ENCODE measurements at places on chromosomes 5 and 9. TPM values are rescaled to one million over a fixed set of nuclear protein-coding genes. Genes with fewer than 3 reads are reported as not detected.

GRCh38 chr9:111451570-111451969, 32.6 kb downstream of the ECPAS start:
- no peaks in the 10 kb centered on the region for H3K27me3 ChIP-seq
- H3K36me3 ChIP-seq, result no peaks in the 10 kb centered on the region
- H3K4me3 ChIP-seq, result no peak overlapping the region
- peaks cover 22% of the 10 kb centered on the region for H3K4me1 ChIP-seq

GRCh38 chr9:80806671-80807070, 882.7 kb downstream of the TLE1 start:
- no peaks in the 10 kb centered on the region for H3K27me3 ChIP-seq
- no peaks in the 10 kb centered on the region for H3K36me3 ChIP-seq
- H3K4me1 ChIP-seq, result no peaks in the 10 kb centered on the region
- no peak overlapping the region for H3K27ac ChIP-seq
- H3K4me3 ChIP-seq, result no peak overlapping the region

DNA sequence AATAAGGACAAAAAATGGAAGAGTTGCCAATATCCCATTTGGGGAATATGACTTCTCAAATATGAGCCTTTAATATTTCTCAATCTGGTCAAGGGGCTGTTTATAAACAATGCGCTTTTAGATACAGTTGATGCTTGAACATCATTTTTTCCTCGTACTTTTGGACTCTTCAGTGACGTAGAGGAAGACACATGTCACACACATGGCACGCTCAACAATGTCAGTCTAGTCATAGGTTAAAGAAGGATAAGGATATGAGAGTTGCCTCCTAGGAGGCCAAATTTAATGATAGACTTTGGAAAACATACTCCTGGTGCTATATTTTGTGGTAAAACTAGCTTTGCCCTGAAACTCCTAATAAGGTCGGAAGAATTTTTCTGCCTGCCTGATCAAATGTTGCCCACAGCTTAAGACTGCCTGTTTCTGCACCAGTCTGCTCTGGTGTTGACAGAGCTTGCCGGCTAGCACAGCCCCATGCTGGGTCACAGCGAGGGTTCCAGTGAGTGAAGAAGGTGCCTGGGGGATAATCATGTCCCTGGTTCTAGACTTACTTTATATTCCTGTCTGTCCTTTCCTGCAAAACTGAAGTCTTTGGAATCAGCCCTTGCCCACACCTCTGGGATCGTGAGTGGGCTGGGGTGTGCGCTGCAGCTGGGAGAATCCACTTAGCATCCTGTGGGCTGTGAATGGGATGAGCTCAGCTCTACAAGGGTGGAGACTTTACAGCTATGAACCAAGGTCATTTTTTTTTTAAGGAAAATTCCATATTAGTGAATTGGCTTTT, 230.8 kb upstream of the IRX4 start:
- H3K36me3 ChIP-seq, result no peaks in the 10 kb centered on the region
- H3K27ac ChIP-seq, result no peak overlapping the region
- no peaks in the 10 kb centered on the region for H3K4me1 ChIP-seq
- peak; percentile 64 for DNase-seq
- no peak overlapping the region for H3K4me3 ChIP-seq

DNA sequence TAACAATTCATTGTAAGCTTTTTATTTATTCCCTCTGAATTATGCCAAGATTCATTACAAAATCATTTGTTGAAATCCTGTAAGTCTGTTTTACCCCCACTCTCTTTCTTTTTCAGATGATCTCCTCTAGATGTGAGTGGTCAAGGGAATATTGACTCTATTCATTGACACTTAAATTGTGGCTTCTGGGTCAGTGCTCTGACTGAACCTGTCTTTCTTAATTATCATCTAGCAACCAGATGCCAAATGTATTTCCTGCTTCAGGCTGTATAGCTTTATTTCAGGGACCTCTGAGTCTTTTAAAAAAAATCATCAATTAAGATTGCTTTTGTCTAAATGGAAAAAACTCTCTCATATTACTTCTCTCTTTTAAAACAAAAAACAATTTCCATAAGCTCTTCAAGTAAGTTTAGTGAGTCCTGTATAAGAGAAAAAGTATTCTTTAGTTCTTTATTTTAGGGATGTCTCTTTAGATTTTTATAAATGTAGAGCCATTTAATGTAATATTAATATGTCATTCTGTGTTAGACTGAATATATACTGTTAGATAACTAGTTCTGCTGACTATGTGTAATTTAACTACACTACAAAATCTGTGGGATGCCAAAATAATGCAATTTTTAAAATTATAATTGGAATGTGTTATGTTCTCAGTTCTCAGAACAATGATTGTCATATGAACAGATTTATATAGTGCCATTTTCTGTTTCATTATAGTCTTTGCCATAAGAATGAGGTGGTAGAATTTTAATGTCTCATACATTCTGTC, 645.8 kb upstream of the EDIL3 start:
- H3K36me3 ChIP-seq, result no peaks in the 10 kb centered on the region
- H3K27me3 ChIP-seq, result no peaks in the 10 kb centered on the region
- H3K4me3 ChIP-seq, result no peak overlapping the region
- no peak for DNase-seq
- H3K4me1 ChIP-seq, result no peaks in the 10 kb centered on the region

DNA sequence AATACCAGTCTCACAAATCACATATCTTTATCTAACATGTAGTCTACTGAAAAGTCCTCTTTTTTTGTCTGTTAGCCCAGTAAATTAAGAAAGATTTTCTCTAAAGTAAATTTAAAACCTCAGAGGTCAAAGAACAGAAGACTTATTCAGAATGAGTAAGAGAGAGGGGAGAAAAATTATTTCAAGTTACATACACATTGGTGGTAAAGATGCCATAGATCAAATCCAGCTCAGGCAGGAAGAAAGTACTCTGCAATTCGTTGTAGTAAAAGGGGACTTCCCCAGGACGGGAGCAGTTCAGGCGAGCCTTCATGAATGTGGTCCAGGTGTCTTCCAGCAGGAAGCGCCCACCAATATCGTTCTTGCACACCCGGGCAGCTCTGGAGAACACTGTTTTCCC, 344.1 kb downstream of the SEMA5A start:
- no peaks in the 10 kb centered on the region for H3K4me1 ChIP-seq
- no peaks in the 10 kb centered on the region for H3K36me3 ChIP-seq
- DNase-seq, result no peak
- no peaks in the 10 kb centered on the region for H3K27me3 ChIP-seq
- no peak overlapping the region for H3K4me3 ChIP-seq
- H3K27ac ChIP-seq, result no peak overlapping the region

GRCh38 chr5:52760695-52761366, 26.9 kb upstream of the ITGA1 start:
- H3K27me3 ChIP-seq, result no peaks in the 10 kb centered on the region
- DNase-seq, result no peak
- no peak overlapping the region for H3K27ac ChIP-seq

DNA sequence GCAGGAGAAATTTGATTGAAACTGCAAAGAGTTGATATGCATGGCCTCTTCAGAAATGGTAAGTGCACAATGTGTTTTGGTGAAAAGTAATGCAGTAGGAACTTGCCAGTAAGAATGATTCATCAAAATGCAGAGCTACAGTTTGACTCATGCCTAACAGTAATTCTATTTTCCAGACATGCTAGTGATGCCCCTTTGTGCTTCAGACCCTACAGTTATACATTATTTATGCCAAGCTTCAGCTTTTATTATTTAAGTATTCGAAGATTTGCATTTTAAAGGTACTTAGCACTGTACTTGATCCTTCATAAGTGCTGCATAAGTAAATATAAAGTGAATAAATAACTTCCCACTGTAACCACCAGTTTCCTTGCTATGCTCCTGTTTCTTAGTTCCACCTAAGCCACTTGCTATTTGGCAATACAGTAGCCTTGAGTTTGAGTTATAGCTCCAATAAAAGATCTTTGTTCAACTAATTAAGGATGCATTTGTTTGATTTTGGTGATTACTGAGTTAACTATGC, 3.6 kb upstream of the SPATA31E1 start:
- no peaks in the 10 kb centered on the region for H3K27me3 ChIP-seq
- no peak overlapping the region for H3K27ac ChIP-seq
- H3K36me3 ChIP-seq, result no peaks in the 10 kb centered on the region
- no peak for DNase-seq

DNA sequence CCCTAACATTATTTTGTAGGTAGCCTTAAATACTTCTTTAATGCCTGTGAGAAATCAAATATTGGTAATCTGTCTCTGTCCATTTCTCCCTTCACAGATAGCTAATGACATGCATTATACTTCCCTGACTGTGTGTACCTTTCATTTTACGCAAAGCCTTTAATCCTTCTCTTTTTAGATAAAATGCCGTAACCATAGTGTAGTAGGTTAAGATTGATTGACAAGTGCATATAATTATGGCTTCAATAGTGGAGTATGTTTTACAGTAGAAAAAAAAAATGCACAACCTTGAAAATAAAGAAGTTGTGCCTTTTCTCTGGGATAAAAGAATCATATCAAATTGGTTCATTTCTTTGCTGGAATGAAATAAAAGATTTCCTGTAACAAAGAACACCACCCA, 559.6 kb upstream of the GRAMD2B start:
- no peaks in the 10 kb centered on the region for H3K27me3 ChIP-seq
- no peaks in the 10 kb centered on the region for H3K4me1 ChIP-seq
- DNase-seq, result no peak
- H3K27ac ChIP-seq, result no peak overlapping the region

DNA sequence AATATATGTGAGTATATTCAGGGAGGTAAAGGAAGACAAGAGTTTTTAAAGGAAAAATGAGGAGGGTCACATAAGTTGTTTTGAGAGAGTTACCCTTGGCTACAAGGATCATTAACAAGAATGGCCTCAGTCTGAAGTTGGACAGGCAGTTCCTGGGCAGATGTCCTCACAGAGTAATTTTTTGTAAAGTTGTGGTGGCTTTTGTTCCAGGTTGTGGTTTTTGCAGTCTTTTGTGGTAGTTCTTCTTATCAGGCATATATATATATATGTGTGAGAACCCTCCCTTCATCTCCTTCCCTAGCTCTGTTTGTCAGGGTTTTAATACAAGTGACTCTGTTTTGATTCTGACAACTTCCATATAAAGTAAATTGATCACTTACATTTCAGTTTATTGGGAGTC, 60.0 kb downstream of the CSNK1G3 start:
- no peak overlapping the region for H3K4me3 ChIP-seq
- no peak for DNase-seq
- H3K27me3 ChIP-seq, result no peaks in the 10 kb centered on the region
- H3K4me1 ChIP-seq, result no peaks in the 10 kb centered on the region
- no peaks in the 10 kb centered on the region for H3K36me3 ChIP-seq

MIGA2 gene
- 35.1 TPM for total RNA-seq

AK3 gene
- 72.4 TPM for total RNA-seq

TTC16 gene
- 0.25 TPM for total RNA-seq

COQ4 gene
- total RNA-seq, result 42.0 TPM

MED7 gene
- total RNA-seq, result 19.4 TPM

FGF18 gene
- 1.7 TPM for total RNA-seq

FER gene
- 19.2 TPM for total RNA-seq

SH2D3C gene
- total RNA-seq, result 19.6 TPM

ELOVL7 gene
- total RNA-seq, result 3.9 TPM

ZNF883 gene
- total RNA-seq, result 0.98 TPM
